Upper lobe of left lung (tissue), 6 donors: ENCODE measurements at places on chromosomes 5 and 9.

GRCh38 chr5:137695651-137696428, 40.0 kb downstream of the KLHL3 start:
- DNase-seq = peak; percentile 34

DNA sequence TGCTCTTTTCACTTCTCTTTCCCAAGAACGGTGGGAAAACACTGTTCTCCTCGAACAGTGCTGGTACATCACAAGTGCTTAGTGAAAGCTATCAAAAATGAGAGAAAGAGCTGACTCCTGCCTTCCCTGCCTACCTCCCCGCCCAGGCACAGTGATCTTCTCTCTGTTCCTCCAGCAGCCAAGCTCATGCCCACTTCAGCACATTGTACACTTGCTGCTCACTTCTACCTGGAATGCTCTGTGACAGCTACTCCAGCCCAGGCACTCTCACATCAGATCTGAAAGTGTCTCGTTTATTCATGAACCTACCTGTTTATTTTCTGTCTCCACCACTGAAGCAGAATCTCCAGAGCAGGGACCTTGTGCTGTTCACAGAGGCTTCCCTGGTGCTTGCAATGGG, 1.8 kb downstream of the SLC35D2 start:
- no peak for DNase-seq

DNA sequence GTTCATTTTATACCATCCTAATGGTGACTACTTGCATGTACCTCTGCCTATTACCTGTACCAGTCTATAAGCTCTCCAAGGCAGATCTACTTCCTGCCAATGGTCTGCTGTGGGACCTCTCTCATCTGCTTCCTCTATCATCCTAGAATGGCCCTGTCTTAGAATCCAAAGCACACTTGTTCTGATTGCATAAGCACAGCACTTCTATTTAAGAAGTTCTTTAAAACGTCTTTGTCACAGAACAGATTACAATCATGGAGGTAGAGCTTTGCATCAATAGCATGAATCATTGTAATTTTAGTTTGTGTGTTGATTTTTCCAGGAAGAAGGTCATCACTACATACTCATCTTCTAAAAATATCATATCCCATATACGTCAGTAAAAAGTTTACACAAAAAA, 131.8 kb upstream of the ACOT12 start:
- DNase-seq = no peak

DNA sequence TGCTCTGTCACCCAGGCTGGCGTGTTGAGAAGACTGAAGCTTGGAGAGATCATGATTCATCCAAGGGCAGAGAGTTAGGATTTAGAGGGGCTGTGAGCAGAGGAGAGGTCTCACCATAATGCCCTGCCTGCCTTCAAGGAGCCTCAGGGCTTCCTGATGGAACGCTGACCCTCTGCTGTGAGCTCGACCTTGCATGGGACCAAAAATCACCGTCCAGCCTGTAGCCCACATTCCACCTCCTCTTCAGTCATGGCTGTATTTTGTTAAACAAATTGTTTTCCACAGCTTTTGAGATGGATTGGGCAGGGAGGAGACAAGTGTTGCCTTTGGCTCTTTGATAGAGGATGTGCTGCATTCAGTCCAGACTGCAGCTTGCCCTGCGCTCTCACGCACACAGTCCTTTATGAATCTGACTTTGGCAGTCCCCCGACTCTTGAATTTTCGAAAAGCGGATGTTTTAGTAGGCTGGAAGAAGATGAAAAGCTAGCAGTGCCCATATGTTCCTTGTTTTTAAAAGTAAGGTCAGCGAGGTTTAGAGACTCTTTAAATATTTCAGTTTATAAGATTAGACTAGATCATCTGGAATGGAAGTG, 79.5 kb downstream of the MVB12B start:
- DNase-seq = no peak

- DNase-seq = no peak
Observed at GRCh38 chr9:82234160-82234943, 245.8 kb downstream of the SPATA31D1 start.

GRCh38 chr5:490116-491106, 33.8 kb downstream of the SLC9A3 start:
- DNase-seq = peak; percentile 71

DNA sequence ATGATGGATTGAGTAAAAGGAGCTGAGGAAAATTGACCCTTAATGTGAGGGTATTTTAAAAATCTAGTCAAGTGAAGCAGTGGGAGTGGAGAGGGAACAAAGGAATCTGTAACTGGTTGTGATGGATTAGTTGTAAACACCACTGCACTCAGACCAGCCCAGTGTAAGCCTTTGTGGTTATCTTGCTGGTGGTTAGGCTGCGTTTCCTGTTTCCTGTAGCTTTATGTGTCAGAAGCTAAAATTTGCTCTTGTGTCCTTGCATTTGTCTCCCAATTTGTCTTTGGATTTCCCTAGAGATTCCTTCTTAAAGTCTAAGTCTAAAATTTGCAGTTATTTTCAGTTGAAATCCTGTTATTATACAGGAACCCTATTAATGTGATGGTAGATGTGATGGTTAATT, 6.3 kb downstream of the IFNA21 start:
- peak; percentile 29 for DNase-seq
